ENCODE measurements at places on chromosomes 11 and 22.

- DNase-seq = no peak
Observed at GRCh38 chr22:40487663-40488249, 117.4 kb downstream of the SGSM3 start.

DNA sequence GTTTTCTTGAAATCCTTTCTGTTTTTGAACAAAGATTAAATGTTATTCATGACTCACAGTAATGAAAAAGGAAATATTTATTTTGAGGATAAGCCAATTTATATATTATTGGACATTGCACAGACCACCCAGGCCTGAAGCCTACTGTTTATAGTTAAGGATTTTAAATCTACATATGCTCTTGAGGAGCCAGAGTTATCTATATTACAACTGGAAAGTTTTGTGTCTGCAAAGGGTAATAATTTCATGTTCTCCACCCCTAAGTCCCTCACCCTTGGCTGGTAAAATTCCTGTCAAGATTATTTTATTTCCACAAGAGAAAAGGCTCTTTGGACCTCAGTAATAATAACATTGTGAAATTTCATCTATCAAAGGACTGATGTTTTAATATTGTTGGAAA lies 228.2 kb downstream of the TMEM135 start:
- no peak for DNase-seq

GRCh38 chr11:78432956-78433355 lies 15.3 kb upstream of the GAB2 start:
- DNase-seq = no peak

GRCh38 chr11:93840981-93841380 lies 9.4 kb downstream of the VSTM5 start:
- DNase-seq = no peak

DNA sequence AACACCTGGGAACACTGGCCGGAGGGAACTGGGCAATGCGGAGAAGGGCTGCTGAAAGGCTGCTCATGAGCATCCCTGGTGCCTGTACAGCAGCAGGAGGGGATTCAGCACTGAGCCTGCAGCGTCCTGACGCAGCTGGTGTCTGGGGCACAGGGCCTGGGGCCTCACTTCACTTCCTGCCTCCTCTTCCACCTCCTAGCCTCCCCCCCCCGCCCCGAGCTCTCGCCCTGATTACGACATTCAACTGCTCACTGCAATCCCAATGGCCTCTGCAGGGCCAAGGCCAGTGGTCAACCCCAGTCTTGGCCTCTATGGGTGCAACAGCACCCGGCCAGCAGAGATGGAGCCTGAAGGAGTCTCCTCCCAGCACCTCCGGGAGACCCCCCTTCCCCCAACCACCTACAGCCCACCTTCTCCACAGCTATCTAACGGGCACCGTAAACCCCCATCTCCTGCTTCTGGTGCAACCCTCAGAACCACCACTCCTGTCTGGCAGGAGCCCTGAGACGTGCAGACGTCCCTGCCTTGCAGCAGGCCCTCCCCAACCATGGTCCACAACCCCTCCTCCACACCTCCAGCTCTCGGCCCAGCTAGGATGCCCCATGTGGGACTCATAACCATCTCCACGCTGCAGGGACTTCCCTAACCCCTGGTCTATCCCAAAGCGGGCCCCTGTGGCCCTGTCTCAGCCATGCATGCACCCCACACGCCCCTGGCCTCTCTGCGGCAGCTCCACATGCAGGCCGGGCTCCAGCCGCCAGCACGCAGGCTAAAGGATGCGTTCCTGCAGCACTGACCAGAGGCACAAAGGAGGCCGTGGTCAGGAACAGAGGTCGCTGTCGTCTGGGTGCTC lies 38.2 kb downstream of the BRD1 start:
- DNase-seq = no peak

- peak; percentile 9 for DNase-seq
Observed at GRCh38 chr11:62242021-62242420, at the start of gene SCGB1D2. TSS of gene SCGB1D2 (plus strand) at chr11:62242239. CDS start at chr11:62242308, 69 bp downstream.

GRCh38 chr11:108614086-108614485 lies 20.5 kb upstream of the EXPH5 start:
- no peak for DNase-seq

DNA sequence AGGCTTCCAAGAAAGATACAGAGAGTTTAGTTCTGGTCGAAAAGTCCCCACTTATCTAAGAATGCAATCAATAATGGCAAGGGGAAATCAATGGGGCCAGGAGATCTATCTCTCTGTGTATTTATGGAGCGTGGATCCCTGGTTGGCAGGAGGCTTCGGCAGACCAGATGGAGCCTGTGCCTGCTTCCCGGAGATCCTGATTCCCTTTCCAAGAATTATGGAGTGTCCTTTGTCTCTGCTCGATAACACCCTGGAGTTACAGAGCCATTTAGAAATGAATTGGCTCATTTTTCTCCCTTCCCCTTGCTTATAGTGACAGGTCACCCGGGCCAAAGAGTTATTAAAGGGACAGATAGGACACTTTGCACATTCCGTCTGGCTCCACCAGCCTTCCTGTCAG lies 92.4 kb downstream of the ISX start:
- DNase-seq = no peak

Data from C1 segment of cervical spinal cord (tissue), 14 donors.